GM03348 (cell line): ENCODE measurements at places on chromosomes 7 and 10.
A peak's percentile ranks its signal among the peaks of the same experiment; 100 is the strongest.

DNA sequence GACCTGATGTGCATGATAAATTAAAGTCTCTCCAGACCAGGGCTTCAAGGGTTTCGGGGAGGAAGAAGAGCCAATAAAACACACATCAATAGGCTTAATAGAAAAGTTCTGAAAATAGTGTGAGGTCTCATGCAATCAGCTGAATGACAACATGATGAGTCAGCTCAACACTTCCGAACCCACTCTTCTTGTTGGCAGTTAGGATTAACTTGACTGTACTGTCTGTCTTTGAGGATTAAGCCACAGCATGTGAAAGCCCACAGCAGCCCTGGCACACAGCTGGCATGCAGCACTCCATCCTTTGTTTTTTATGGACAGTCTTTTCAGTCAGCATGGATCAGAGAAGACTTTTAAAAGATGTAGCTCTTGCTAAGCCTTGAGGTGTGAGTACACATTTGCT, 526.9 kb upstream of the VSTM2A start:
- no peak for DNase-seq

- DNase-seq, result no peak
Measured at GRCh38 chr7:30177186-30177585, 42.4 kb downstream of the MTURN start.

DNA sequence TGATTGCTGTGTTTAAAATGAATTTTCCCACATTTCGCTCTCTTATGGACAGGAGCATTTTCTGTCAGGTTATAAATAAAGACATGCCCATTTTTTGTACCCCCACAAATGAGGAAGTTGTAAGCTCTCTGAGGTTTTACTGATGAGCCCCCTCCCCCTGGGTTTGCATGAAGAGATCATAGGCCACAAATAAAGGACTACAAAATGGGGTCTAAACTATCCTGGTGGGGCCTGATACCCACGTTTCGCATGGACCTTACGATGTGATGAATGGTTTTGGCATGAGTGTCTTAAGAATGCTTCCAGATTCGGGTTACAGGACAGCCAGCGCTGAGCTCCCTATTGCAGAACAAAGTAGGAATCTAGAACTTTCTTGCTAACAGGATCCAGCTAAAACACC, 5.8 kb downstream of the IKZF1 start:
- no peak for DNase-seq

- no peak for DNase-seq
Measured at GRCh38 chr7:158588085-158588877, 658 bp upstream of the PTPRN2 start.

- DNase-seq, result no peak
Measured at GRCh38 chr7:96287132-96287531, 34.8 kb downstream of the SLC25A13 start.

DNA sequence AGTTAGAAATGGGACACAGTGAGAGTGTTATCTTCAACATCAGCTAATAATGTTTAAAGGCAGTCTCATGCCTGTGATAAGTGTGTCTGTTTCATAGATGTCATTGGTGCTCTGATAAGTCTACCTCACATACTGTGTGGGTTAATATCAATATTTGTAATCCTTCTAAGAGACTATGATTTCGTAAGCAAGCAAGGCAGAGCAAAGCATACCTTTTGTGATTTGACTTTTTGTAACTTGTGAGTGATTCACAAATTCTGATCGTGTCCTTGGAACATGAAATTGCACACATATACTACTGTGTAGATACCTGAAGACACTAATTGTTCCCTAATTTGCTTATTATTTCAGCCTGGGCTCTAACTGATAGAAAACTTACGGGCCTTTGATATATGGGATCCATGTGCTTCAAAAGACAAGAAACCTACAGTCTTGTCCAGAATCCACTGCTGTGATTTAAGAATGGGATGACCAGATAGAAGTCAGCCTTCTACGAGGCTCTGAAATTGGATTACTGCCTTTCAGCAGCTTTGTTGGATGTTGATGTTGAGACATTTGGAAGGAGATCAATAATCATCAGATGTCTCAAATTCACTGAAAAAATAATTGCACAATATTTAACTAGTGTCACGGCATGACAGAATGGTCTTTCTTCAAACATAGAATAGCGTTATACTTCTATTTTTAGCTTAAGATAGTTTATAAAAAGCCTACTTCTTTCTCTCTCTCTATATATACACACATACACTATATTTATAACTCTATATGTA, 63.2 kb upstream of the KLF6 start:
- peak; percentile 40 for DNase-seq

- DNase-seq, result no peak
Measured at GRCh38 chr7:3233301-3233700, 67.8 kb upstream of the SDK1 start.

DNA sequence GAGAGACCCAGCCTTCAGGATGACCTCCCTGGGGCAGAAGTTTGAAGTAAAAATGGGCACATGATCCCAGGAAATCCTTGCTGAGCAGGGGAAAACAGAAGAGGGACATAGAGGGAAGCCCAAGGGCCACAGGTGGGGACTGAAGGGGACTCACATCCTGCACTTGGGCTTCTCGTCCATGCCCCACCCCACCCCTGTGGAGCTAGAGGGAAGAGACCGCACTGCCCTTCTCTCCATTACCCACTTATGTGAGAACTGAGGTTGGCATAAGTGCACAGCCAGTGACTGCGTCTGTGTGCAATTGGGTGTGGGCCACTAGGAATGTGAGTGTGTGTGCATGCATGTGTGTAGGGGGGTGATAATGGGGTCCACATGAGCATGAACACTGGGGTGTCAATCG, 43.4 kb upstream of the SLF2 start:
- DNase-seq, result no peak

- peak; percentile 50 for DNase-seq
Measured at GRCh38 chr10:34808801-34809745, 6.0 kb downstream of the PARD3 start.

DNA sequence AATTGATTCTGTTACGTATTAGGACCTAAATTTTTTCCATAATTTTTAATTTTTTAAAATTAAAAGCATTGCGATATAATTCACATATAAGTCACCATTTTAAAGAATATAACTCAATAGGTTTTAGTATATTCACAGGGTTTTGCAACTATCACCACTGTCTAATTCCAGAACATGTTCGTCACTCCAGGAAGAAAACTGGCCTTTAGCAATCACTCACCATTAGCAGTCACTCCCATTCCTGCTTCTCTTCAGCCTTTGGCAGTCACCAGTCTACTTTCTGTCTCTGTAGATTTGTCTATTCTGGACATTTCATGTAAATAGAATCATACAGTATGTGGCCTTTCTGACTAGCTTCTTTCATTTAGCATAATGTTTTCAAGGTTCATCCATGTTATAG, 176.5 kb downstream of the EXOC4 start:
- DNase-seq, result no peak
